Mammary epithelial cell (primary cell): ENCODE measurements at places on chromosomes 12 and 14. TPM values are rescaled to one million over a fixed set of nuclear protein-coding genes. Genes with fewer than 3 reads are reported as not detected.

GRCh38 chr14:66508846-66509621 lies 1.1 kb downstream of the GPHN start:
- DNase-seq = peak; percentile 49

GRCh38 chr12:10732066-10732465 lies 8.9 kb upstream of the YBX3 start:
- DNase-seq = no peak

- DNase-seq = no peak
These were observed 5.6 kb downstream of the CDK2AP1 start for GRCh38 chr12:123265851-123266678.

DNA sequence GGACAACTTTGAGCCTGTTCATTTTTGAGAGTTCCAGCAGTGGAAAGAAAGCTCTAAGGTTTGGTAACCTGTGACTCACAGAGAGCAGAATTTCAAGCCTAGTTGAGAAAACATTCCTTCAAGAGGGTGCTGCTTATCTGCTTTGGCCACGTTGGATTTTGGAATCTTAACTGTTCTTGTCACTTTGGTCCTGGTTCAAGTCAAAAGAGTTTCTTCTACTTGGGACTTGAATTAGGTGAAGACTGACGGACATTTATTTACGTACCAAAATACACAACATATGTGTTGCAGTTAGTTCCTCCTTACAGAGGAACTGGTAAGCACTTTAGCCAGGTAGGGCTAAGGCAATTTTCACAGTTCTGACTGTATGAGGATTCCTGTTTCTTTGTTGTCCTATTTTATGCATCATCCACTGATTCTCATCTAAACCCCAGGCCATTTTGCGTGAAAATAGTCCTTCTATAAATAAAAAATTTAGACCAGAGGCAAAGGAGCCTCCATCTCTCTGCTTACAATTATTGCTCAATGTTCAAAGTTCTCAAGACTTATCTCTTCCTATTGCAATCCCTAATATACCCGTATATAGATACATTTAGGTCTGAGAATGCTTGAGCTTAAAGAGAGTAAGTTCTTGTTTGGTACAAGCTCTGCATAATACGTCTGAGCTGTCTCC lies 580.9 kb downstream of the DIO2 start:
- DNase-seq = no peak

DNA sequence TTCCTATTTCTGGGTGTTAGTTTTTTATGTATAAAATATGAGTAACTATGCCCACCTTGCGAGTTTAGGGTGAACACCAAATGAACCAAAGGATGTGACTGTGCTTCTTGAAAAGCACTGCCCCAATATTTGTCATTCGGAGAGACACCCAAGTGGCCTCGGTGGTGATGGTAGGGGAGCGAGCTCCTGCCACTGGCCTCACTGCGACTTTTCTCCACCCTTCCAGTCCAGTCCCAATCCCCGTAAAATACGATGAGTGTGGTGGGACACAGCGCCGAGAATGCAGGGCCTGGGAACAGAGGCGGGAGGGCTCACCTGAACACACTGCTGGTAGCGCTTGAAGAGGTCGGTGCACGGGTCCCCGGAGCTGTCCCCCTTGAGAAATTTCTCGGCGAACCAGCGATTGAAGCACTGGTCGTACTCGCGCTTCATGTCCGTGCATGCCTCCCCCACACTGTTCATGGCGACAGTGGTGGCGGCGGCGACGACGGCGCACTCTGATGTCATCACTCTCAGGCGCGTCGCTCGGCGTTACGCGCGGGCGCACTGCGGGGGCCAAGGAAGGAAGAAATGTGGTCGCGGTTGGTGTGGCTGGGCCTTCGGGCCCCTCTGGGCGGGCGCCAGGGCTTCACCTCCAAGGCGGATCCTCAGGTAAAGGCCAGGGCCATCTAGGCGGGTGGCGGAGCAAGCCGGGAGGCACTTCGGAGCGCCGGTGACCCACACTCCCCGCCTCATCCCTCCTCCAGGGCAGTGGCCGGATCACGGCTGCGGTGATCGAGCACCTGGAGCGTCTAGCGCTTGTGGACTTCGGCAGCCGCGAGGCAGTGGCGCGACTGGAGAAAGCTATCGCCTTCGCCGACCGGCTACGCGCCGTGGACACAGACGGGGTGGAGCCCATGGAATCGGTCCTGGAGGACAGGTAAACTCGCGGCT lies at the start of the genes GATC and TRIAP1:
Gene GATC (plus strand): TSS at position 534 of the 933 bp plus-strand sequence. CDS start 37 bp downstream, at position 571.
Gene TRIAP1 (minus strand): TSS at position 474 of the 933 bp plus-strand sequence. CDS start 12 bp downstream, at position 462.
- peak; percentile 84 for DNase-seq

DNA sequence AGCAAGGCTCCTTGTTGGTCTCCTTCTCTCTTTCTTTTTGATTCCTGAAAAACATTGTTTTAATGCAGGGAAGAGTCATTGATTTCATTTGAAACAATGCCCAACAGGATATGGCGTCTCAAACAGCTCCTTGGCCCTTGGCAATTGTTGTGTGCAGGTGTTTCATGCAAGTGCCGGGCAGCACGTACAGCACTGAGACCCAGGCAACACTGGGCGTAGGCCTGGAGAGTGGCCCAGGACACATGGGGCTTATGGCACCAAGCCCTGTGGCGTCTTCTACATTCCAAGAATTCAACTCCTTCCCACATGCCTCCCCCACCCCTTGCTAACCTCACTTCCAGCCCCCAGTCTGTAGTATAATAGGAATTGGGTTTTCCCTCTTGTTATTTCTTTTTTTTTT lies 230.4 kb downstream of the SPTSSA start:
- no peak for DNase-seq

DNA sequence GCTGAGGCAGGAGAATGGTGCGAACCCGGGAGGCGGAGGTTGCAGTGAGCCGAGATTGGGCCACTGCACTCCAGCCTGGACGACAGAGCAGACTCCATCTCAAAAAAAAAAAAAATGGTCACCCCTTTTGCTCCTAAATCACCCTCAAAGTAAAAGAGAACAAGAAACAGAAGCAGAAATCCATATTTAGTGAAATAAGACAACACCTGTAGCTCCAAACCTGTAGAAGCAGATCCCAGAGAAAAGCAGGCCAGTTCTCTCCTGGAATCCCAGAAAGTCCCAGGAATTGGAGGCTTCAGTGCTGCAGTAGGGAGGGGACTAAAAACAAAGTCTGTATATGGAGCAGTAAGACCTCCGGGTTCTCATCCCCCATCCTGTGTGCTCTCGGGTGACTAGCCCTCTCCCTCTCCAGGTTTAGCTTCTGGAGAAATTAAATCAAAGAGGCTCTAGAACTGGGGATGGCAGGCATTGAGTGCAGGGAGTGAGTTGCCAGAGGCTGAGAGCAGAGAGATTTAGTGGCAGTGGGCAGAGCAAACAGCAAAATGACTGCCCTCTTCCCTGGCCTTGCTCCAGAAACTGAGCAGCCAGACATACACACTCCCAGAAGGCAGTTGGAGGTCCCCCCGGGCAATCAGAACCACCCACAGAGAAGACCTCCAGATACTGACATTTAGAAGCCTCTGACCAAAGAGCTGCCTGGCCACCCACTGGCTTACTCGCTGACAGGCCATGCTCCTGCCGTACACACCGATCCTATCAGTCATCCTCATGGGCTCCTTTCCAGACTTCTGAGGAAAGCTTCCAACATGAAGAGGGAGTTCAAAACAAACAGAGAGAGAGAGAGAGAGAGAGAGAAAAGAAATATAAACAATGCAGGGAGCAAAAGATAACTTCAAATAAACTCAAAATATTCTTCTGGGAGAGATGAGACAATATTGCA lies 6.3 kb upstream of the MLXIP start:
- DNase-seq = peak; percentile 80

DNA sequence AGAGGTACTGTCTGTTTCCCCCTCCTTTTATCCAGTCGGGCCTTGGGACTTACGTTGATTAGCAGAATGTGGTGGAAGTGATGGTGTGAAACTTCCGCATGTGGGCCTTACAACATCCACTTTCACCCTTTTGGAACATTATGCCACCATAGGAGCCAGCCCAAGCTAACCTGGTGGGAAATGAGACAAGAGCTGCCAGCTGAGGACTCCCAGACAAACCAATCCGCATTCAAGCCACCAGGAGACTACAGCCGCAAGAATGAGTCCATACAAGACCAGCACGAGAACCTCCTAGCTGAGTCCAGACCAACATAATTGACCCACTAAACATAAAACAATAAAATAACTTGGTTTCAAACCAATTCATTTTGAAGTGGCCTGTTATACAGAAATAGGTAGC lies 9.1 kb upstream of the PTGER2 start:
- DNase-seq = no peak

GRCh38 chr12:2925322-2925995 lies 33.7 kb upstream of the TEAD4 start:
- peak; percentile 55 for DNase-seq

DNA sequence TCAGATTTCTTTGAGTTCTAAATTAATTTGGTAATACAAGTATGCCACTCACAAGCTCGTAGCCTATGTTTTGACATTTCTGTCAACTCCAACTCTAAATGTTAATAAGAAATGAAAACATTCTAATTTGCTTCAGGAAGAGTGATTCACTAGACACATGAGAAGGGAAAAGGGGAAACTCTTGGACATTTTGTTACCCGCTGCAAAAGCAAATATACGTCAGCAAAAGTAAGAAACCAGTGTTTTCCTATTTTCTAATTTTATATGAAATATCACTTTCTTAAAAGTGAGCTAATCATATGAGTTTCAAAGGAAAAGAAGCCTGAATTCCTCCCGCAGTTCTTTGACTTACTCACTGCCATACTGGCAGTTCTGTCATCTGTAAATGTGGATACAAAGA lies 162.3 kb downstream of the GRIP1 start:
- DNase-seq = no peak

GRCh38 chr12:101915841-101916240 lies 38.5 kb downstream of the DRAM1 start:
- DNase-seq = no peak

- peak; percentile 61 for DNase-seq
These were observed 3.3 kb upstream of the KRT79 start for GRCh38 chr12:52837413-52837741.

- no peak for DNase-seq
These were observed 123.5 kb upstream of the NOS1 start for GRCh38 chr12:117484901-117485300.

DNA sequence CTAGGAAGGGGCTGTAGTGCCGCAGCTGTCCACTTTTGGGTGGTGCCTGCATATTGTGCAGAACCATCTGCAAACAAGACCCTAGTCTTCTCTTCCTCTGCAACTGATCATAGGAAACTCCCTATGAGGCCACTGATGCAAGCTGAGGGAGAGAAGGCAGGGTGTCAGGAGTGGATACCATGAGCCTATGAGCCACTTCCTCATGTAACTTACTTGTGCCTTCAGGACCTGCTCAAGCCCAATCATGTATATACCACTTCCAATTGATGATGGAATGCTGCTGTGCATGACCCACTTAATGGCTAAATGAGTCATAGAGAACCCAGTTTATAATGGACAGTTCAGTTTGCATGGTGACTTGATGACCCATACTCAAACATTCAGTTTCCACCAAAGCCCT lies 107.9 kb downstream of the ALG10B start:
- DNase-seq = peak; percentile 84

GRCh38 chr12:83954956-83955601 lies 957.5 kb downstream of the SLC6A15 start:
- DNase-seq = peak; percentile 12

The FAM90A1 gene
- not detected for total RNA-seq

The C3AR1 gene
- total RNA-seq = 0.17 TPM

The HNRNPA1 gene
- total RNA-seq = 768 and 1,018 TPM in 2 replicates

The PTGER2 gene
- 0.49 TPM in 1 of 2 replicates, not detected in the other for total RNA-seq

The GALNT9 gene
- not detected in 2 replicates for total RNA-seq

The CFAP73 gene
- not detected for total RNA-seq

The EIF2S3B gene
- total RNA-seq = 0.80 and 1.4 TPM in 2 replicates

The LPAR5 gene
- total RNA-seq = 0.14 TPM in 1 of 2 replicates, not detected in the other

The ADCY6 gene
- total RNA-seq = 42.2 TPM
